CD4-positive, alpha-beta T cell treated with Interleukin-12 subunit alpha and Interleukin-12 subunit beta, for 1 hour (primary cell): ENCODE measurements at places on chromosomes 1 and 21.

- DNase-seq, result no peak
Measured at GRCh38 chr1:32404946-32405345, 10.7 kb upstream of the BSDC1 start.

DNA sequence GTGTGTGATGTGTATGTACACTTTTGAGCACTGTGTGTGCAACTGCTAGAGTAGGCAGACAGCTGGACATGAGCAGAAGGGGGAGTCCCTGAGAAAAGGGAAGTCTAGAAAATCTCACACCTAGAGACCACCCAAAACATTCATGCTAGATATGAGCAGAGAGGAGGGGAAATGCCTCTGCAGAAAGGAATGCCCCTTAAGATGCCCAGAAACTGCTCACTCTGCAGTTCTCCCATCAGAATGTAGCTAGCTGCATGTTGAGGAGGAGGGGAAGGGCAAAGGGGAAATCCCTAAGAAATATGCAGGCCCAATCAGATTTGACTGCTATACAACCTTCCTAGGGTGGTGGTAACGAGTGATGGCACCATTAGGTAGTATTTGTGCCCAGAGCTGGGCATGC lies 31.8 kb upstream of the MAGOH start:
- no peak for DNase-seq

- no peak for DNase-seq
Measured at GRCh38 chr1:218524526-218524925, 179.4 kb downstream of the TGFB2 start.

- no peak for DNase-seq
Measured at GRCh38 chr1:47872886-47873285, 124.3 kb downstream of the TRABD2B start.

- DNase-seq, result no peak
Measured at GRCh38 chr1:104136621-104137020, 386.9 kb downstream of the AMY1C start.

DNA sequence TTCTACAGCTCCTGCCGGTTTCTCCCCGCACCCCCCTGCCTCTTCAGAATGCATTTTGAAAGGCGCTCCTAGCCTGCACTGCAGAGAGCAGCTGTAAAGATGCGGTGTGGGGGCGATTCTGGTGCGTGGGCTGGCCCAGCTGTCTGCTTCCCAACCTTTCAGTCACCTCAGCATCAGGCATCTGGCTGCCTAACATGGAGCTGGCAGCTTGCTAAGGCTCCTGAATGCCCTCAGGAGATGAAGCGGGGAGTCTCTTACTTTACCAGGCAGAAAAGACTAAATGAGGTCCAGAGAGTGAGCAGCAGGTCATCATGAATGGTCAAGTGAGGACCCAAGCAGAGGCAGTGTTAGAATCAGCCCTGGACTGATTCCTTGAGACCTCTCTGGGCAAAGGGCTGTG lies 8.7 kb downstream of the IER5 start:
- no peak for DNase-seq

- peak; percentile 71 for DNase-seq
Measured at GRCh38 chr1:10507111-10507879, 32.5 kb downstream of the PEX14 start.

DNA sequence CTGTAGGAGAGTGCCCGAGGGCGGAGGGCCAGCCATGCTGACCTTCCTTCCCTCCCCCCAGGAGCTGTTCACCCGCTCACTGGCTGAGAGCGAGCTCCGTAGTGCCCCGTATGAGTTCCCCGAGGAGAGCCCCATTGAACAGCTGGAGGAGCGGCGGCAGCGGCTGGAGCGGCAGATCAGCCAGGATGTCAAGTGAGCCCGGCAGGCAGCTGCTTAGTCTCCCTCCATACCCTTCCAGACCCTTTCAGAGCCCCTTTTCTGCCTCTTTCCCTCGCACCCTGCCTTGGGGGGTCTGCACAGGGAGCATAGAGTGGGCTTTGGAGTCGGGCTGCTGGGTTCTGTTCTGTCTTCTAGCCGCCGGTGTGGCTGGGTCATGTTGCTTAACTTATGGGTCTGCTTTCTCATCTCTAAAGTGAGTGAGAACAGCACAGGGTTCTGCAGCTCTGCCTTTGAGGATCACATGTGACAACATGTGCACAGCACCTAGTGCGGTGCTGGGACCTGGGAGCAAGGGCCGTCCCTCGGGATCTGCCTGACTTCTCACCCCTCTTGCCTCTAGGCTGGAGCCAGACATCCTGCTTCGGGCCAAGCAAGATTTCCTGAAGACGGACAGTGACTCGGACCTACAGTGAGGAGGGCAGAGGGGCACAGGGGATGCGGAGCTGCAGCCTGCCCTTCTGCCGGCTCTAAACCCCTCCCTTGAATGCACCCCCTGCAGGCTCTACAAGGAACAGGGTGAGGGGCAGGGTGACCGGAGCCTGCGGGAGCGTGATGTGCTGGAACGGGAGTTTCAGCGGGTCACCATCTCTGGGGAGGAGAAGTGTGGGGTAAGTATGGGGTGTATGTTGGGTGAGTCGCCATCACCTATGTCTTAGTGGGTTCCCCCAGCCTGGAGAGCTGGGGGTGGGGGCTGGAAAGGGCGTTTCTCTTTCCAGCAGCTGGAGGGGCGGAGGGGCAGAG lies 6.2 kb downstream of the AMPD2 start:
- no peak for DNase-seq

- no peak for DNase-seq
Measured at GRCh38 chr1:192832492-192832891, 23.7 kb downstream of the RGS2 start.
